Stimulated activated CD8-positive, alpha-beta memory T cell treated with anti-CD3 and anti-CD28 coated beads, Interleukin-4, amount 100 ng/mL, for 4 hours (primary cell): ENCODE measurements at places on chromosomes 2 and 18.
A peak's percentile ranks its signal among the peaks of the same experiment; 100 is the strongest.

DNA sequence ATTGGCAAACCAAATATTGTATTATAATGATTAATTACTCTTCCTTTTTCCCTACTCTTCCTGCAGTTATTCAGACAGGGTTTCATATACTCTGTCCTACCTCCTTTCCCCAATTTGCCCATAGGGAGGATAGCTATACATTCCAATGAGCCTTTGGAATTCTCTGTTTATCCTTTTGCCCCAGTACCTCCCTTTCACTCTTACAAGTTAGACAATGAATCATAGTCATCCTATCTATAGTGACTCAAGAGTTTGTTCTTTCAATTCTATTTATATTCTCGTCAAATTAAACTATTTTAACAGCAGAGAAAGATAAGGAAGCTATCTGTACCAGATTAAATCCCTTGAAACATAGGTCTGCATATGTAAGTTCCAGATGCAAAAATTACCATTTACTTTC is 437.5 kb downstream of the NR4A2 start:
- DNase-seq: no peak

- peak; percentile 37 for DNase-seq
Observed at GRCh38 chr2:119290859-119291587, 67.4 kb downstream of the STEAP3 start.

DNA sequence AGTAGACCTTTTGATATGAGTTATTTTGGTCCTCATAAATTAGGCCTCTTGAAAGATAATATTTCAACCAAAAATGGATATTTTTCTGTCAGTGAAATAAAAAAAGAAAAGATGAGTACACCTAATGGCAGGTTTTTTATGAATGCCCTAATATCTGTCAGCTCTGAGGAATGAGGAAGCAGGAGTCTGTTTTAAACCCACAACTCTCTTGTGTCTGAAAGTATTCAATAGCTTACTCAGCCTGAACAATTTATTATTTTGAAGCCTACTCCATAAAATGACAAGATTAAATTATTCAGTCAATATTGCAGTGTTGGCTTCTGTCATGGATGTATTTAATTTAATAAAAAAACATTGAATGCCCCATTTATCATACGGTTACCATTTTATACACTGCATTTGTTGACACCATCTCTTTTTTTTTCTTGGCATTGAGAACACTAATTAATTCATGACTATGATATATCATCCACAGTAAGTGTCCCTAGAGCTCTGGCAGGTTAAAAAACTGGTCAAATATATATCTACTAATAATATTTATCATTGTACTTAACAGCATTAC is 548.2 kb downstream of the CBLN2 start:
- no peak for DNase-seq

DNA sequence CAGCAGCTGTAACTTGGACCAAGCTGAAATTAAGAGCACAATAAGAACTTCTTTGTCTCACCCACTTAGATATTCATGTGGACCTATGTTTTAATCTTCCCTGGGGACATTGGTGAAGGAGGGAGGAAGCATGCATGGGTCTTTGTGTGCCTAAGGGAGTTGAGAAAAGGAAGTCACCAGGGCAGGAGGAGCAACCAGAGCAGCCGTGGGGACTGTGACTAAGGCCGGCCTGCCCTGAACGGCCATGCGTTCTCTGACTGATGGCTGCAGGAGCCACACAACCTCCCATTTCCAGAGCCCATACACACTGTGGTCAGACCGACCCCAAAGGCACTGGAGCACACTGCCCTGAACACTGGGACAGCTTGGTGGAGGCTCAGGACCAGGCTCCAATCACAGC is 43.7 kb upstream of the SLC35G4 start:
- DNase-seq: no peak

DNA sequence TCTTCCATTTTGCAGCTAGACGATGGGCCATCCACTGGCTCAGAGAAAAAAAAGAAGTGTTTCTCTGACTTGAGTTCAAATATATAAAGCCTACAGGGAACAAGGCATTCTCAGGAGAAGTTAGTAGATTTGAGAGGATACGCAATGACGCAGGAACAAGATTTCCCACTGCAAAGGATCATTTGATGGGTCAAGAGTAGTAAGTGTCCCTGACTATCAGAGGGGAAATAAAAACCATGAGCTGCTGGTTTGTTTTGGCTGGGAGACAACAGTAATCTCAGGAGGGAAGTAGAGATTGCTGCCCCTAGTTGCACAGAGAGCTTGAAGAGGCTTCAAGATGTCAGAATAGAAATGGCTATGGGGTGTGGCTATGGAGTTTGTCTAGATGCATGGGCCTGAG is 22.3 kb upstream of the MYO1B start:
- no peak for DNase-seq

DNA sequence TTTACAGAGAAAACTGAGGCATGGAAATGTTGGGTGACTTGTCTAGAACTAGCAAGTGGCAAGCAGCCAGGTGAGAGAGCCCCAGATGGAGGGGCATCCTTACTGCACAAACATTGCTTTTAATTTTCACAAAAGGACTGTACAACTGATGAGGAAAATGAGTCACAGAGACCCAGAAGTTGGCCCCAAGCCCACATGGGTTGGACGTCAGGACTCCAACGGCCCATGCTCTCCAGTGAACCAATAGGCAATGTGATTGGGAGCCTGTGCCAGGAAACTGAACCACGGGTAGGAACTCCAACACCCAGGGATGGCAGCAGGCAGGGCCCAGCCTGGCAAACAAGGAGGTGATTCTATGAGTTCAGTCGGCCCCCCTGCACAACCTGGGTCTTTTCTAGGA is 50.8 kb downstream of the PID1 start:
- no peak for DNase-seq

DNA sequence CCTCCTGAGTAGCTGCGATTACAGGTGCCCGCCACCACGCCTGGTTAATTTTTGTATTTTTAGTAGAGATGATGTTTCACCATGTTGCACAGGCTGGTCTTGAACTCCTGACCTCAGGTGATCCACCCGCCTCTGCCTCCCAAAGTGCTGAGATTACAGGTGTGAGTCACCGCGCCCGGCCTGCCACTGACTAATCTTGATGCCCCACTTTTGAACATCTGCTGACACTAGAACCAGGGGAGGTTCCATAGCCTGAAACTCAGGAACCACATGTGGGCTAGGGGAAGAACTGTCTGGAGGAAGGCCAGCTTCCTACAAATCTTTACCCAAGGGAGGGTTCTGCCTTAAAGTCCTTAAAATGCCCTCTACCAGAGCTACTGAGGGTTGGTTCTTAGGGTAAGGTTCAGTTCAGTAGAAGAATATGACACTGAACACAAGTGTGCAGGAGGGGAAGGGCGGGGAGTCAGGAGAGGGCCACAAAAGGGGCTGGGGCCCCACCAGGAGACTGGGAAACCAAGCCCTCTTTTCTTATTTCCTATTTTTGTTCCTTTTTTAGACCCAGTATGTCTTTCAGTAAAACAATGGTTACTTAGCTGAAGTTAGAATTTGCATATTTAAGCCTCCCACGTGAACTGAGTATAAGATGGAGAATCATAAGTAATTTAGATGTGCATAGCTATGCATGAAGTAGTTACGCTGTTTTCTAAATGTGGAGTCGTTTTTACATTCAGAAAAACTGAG is 6.3 kb upstream of the RAB31 start:
- DNase-seq: no peak

DNA sequence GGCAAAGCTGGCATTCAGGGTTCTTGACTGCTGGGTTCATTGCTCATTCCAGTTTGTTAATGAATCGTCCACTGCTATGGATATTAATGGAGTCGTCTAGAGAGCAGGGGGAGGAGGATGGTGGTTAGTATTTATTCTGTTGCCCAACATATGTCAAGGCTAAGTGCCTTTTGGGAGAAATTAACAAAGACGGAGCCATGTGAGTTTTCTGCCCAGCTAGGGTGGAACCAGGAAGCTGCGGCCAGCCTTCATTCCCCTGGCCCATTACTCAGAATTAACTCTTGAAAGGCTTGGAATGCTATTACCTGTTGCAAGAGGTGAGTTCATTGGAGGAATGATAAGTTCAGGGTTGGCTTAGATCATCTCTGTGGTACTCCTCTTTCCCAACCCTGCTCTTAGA is 19.3 kb downstream of the IGFBP2 start:
- DNase-seq: no peak
